ENCODE measurements at places on chromosomes 16 and 17.

- DNase-seq = no peak
Measured at GRCh38 chr16:30478766-30479478, 6.4 kb downstream of the ITGAL start.

DNA sequence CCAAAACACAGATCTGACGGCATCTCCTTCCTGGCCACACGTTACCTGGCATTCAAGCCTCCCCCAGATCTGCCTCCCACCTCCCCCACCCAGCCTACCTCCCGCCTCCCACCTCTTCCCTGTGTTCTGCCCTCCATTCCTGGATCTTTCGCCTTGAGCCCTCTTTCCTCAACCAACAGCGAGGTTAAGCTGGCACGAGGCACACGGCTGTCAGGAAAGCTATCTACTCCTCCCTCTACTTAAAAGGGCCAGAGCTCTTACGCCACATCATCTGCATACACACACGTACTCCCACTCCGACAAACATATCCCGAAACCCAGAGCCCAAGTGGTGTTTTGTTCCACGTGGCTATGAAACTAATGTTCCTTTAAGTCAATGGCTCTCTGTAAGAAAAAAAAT lies 18.0 kb downstream of the WDR45B start:
- no peak for DNase-seq

GRCh38 chr17:44738214-44738906 lies 20.4 kb upstream of the ADAM11 start:
- DNase-seq = no peak

DNA sequence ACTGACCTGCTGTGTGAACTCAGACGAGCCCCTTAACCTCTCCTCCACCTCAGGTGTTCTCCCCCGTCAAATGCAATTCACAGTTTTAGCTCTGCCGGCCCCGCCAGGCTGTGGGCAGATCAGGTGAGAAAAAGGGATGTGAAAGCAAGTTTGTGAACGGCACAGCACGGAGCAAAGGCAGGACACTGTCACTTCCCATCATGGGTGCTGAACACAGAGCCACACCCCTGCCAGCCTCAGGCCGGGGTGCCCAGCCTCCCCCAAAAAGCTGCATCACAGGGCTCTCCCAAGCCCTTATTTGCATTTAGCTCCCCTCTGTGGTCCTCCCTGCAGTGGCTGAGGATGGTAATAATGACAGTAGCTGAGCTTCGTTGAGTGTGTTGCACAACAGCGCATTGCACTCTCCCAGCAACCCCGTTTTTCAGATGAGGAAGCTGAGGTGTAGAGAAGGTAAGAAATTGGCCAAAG lies 88.8 kb upstream of the TNRC6C start:
- no peak for DNase-seq

DNA sequence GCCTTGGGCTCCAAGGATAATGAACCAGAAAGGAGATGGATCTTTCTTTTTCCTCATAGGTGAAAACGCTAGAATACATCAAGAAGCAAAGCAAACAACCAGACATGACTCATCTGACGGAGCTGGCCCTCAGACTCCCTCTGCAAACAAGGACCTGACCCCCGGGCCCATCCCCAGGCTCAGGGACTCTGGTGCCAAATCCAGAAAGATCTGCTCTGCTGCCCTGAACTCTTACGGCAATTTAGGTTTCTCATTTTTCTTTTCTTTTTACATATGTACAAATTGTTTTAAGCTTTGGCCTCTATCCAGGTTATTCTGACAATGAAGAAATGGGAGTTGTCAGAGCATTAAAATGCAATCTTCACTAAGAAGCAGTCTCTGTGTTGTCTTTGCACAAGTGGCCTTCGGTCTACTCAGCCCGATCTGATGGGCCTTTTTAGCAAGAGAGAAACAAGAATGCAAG lies 17.7 kb downstream of the KNOP1 start:
- no peak for DNase-seq

GRCh38 chr16:55324285-55325079 lies 479 bp downstream of the IRX6 start:
- DNase-seq = no peak

GRCh38 chr16:85924675-85925074 lies 25.7 kb downstream of the IRF8 start:
- DNase-seq = no peak

- DNase-seq = peak; percentile 2
Measured at GRCh38 chr16:9033125-9033830, 58.2 kb upstream of the HAPSTR1 start.

DNA sequence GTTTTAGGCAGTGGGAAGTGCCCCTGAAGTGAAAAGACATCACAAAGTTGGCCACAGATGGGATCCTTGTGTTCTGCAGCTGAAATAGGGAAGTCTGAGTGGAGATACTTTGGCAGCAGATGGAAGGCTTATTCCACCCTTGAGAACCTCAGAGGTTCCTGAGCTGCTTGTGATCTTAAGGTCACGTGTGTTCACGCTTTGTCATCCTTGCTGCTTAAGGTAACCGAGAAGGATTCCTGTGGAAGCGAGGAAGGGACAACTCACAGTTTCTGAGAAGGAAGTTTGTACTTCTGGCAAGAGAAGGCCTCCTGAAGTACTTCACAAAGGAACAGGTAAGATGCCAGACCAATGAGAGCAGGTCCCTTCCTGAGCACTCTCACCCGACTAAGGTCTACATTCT lies 12.2 kb downstream of the ADAP2 start:
- DNase-seq = no peak

- DNase-seq = peak; percentile 57
Measured at GRCh38 chr17:66673668-66674276, 161.1 kb upstream of the CACNG5 start.

DNA sequence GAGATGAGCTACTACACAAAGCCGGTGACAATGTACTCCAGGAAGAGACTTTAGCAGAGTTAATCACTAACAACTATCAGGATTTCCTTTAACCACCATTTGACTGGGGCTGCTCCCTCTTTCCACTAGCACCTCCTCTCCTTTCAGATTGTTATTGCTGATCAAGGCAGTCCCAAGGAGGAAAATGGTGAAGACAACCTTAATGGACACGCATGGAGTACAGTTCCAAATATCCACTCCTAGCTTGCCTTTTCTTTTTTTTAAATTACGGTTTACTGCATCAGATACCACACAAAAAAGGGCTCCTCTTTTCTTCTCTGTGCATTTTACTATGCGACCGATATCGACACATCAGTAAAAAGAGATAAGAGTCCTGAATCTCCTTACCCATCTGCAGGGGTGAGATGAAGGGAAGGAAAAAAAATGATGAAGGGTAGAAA lies 30.9 kb downstream of the FAM222B start:
- DNase-seq = no peak

DNA sequence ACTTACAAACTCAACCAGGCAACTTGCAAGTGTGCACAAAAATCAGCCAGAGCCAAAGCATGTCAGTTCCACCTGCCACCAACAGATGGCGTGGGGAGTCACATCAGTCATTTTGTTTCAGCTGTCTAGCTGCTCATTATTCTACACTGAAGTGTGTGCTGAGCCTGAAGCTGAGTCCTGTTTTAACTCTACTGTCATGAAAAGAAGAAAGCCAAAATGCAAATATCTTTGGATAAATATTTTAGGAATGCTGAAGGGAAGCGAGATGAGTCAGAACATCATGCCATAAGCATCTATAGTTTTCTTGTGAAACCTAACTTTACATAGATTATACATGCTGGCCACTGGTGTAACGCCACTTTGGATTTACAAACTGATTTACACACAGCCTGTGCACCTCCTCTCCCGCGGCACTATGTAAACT lies 172.6 kb downstream of the CDK5R1 start:
- DNase-seq = peak; percentile 81

- no peak for DNase-seq
Measured at GRCh38 chr17:1967213-1967612, 57.9 kb downstream of the RTN4RL1 start.

DNA sequence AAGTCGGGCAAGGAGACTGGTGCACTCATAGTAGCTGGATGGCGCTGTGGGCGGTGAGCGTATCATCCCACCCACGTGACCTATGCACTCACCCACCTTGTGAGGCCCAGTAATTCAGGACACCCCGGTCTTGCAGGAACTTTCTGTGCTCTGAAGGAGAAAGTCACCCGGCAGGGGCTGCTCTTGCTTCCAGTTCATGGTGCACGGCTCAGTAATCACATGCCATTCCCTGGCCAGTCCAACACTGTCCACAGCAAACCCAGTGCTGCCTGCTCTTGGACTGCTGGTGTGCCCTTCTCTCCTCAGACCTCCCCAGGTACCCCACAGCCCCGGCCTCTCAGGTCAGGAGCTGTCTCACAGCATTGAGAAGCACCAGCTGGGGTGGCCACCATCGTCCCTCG lies 16.4 kb upstream of the RHBDF2 start:
- DNase-seq = no peak

DNA sequence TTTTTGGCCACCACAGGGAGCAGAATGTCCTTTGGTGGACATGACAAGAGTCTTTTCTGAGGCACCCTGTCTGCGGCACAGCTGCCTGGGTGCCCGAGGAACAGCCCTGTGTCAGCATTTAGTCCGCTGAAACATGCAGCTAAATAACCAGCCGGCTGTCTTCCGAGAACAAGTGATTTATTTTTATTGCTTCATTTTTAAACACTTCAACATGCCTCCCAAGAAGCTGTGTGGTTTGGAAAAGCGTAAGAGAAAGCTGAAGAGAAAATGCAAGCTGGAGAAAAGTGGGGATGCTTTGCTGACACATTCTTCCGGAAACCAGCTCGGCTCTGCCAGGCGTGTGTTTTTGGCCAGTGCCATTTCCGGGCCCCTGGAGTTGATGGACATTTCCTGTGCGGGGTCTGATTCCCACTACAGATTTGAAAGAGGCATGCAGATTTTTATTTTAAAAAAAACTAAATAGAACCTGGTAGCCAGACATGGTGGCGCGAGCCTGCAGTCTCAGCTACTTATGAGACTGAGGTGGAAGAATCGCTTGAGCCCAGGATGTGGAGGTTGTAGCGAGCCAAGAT lies 94.7 kb downstream of the SEC14L1 start:
- no peak for DNase-seq

GRCh38 chr17:68854452-68854851 lies 100.7 kb downstream of the ABCA8 start:
- no peak for DNase-seq

DNA sequence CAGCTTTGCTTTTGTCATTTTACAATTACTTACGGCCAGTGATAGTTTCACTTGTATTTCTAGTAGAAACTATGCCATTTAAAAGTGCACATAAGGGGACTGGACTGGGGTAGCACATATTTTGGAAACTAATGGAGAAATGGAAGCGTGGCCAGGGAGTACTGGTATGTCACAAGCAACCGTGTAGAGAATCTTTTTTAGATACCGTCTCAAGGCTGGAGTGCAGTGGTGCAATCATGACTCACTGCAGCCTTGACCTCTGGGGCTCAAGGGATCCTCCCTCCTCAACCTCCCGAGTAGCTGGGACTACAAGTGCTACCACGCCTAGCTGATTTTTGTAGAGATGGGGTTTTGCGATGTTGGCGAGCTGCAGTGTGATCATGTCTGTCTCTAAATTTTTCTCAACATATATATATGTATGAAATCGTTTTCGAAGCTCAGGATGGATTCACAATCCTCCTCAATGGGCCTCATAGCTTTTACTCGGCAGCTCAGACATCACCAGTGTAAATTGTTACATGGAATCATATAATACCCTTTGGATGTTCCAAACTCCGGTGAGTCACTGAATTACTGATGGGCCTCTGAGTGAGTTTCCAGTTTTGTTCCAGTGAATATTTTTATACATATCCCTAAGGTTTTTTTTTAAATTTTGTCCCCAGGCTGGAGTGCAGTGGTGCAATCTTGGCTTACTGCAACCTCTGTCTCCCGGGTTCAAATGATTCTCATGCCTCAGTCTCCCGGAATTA lies 51.7 kb downstream of the ZNF778 start:
- no peak for DNase-seq
